ENCODE measurements at places on chromosomes 16 and 17.

- no peak for DNase-seq
These were observed 70.0 kb downstream of the ADCY9 start for GRCh38 chr16:4046221-4046620.

DNA sequence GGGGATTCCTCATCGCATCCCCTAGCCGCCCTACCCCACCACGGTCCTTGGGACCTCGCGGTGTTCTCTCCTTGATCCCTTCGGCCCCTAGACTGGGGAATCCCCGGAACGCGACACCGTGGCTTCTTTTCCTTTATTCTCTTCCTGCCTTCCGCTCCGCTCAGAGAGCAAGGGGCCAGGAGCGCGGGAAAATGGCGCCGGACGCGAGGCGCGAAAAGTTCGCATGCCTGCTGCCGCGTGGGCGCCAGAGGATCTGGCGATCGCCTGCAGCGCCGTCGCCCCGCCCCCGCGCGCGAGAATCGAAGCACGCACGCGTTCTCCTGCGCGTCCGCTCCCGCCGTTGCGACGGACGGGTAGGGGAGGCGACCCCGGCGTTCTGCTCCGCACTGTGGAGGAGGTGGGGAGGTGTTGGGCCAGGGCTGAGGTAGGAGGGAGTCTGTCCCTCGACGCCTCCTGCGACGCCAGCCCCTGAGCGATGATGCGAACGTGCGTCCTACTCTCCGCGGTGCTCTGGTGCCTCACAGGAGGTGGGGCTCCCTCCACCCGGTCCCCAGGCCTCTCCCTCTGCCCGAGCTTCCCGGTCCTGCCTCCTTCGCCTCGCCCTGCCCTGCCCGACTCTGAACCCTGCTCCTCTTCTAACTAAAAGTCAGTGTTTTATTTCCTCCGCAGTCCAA lies at the start of gene ZPBP2:
Gene ZPBP2 (plus strand): TSS at position 323 of the 674 bp plus-strand sequence. CDS start 153 bp downstream, at position 476.
- DNase-seq = peak; percentile 77

GRCh38 chr16:8818504-8819270 lies 21.0 kb downstream of the PMM2 start:
- DNase-seq = no peak

DNA sequence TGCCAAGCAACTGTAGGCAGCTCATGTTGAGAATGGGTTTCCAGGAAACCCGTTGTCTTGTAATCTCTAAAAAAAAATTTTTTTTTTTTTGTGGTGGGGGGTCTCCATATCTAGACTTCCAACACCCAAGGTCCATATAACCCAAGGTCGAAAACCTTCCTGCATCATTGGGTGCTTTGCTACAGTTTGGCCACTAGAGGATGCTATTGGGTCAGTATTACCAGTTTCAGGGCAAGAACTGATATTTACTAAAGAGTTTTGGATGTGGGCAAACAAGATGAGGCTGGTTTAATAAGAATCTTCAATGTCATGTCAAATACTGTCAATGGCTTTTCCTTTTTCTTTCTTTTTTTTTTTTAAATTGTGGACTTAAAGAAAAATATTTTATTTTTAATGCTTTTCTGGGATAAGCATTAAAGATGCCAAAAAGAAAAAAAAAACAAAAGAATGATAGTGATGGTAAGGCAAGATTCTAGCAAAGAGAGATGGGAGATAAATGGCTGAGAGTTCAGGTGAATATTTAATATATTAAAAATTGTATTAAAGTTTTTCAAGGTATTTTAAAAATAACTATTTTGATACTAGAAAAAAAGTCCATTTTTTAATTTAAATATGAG lies 62.2 kb downstream of the DHRS7C start:
- no peak for DNase-seq

DNA sequence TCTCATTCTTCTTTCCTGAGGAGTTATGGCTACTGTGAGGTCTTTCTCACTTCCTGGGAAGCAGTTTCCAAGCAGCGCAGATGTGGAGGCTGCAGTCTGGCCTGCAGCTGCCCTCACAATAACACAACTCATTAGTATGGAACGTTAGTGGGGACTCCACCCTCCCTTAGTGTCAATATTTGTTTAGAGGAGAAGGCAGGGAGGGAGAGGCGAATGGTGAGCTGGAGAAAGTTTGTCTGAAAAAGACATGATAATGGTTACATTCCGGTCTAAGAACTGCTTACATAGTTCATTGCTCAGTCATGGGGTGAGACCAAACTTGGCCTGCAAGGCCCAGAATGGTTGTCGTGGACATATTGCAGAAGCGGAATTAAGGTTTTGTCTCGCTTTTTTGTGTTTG lies 170.2 kb downstream of the HS3ST3B1 start:
- no peak for DNase-seq

All from activated CD4-positive, alpha-beta memory T cell treated with anti-CD3 and anti-CD28 coated beads for 36 hours (primary cell).